Astrocyte of the spinal cord (primary cell): ENCODE measurements at places on chromosomes 16 and 17.

DNA sequence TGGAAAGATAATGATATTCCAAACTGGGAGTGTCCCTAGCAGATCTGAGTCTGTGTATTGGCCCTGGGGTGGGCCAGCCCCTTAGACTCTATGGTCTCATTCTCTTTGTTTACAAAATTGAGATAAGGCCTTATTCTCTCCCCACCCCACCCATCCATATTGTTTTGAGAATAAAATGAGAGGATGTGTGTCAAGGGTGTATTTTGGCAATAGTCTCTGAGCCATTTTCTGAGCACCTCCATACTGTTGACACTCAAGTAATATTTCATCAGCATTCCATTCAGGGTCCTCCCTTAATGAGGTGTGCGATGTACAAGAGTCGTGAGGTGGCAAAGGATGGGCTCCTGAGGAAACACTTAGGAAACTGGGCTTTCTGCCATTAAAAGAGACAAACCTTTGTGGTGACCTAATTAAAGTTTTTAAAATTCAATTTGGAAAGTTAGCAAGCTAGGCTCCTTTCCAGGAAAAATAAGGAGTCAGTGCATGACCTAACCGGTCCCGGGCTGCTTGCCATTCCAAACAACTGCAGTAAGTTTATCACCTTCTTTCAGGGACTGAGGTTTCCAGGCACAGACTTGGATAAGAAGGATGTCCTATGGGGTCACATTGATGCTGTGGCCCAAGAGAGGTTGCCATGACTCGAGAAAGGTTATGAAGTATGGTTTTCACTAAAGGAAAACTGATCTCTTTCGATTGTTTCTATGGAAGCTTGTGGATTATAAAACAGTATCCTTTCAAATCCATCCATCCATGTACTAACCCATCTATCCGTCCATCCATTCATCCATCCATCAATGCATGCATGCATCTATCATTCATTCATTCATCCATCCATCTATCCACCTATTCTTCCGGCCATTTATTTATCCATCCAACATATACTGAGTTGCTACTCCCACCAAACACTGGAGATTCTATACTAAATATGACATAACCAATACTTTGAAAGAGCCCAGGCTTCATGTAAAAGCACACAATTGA is 443.3 kb downstream of the UTP18 start:
- DNase-seq: peak; percentile 53

- no peak for DNase-seq
Measured at GRCh38 chr16:27789595-27790241, 239.8 kb downstream of the KATNIP start.

DNA sequence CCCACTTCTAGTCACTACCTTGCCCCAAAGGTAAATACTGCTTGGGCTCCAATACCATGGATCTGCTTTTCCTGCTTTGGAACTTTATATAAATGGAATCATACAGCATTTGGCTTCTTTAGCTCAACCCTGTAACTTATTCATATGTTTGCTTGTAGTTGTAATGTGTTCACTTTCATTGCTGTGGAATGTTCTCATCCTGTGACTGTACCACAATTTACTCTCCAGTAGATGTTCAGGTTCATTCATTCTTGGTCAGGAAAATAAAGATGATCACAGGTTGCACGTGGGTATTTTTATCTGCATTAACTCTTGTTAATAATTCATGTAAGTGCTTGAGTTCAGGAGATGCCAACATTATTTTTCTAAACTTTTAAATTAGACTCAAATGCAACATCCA is 6.7 kb upstream of the BEAN1 start:
- peak; percentile 19 for DNase-seq

GRCh38 chr16:57517397-57518367 is 18.7 kb downstream of the CCDC102A start:
- DNase-seq: no peak

- no peak for DNase-seq
Measured at GRCh38 chr17:51052235-51052634, 68.4 kb downstream of the SPAG9 start.

DNA sequence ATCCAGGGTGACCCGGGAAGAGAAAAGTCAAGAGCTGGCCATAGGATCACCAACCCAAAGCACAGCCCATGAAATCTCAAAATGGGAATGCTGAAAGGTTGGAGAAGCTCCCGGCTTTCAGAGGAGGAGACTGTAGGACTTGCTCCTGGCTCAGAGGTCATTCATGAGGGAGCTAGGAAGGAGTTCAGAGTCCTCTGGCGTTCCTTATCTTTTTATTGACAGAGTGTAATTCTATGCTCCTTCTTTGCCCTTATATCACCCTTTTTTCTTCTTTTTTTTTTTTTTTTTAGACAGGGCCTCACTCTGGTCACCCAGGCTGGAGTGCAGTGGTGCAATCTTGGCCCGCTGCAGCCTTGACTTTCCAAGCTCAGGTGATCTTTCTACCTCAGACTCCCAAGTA is 27.3 kb upstream of the CNOT1 start:
- no peak for DNase-seq

DNA sequence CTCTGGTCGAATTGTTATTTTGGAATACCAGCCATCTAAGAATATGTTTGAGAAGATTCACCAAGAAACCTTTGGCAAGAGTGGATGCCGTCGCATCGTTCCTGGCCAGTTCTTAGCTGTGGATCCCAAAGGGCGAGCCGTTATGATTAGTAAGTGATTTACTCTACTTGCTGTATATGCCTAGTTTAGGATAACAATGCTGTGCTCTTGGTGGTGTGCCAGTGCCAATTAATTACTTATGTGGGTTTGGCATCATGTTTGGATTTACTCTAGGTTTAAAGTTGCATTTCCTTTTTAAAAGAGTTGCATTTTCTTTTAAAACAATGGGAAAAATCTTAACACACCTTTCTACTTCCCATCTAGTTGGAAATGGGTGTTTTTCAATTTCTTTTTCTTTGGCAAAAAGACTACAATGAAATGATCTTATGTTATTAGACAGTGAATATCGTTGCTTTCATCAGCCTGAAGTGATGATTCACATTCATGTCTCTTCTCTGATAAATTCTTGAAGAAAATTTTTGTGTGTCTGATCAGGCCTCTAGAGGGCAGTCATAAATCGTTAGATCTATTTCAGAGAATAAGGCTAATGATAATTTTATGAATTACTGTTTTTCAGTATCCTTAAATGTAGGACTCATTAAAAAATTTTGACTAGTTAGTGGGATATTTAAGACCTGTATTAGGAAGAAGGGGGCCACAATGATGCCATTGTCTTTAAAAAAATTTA is 5.6 kb downstream of the SF3B3 start:
- DNase-seq: peak; percentile 70

- peak; percentile 55 for DNase-seq
Measured at GRCh38 chr17:77882481-77883212, 75.9 kb upstream of the TNRC6C start.

- no peak for DNase-seq
Measured at GRCh38 chr16:85530370-85530739, 82.8 kb upstream of the GSE1 start.

GRCh38 chr16:70746040-70746707 is 54.8 kb downstream of the VAC14 start:
- peak; percentile 69 for DNase-seq

GRCh38 chr17:82703935-82704865 is 5.7 kb upstream of the RAB40B start:
- DNase-seq: no peak

- peak; percentile 67 for DNase-seq
Measured at GRCh38 chr17:63431939-63432804, 13.9 kb downstream of the CYB561 start.

DNA sequence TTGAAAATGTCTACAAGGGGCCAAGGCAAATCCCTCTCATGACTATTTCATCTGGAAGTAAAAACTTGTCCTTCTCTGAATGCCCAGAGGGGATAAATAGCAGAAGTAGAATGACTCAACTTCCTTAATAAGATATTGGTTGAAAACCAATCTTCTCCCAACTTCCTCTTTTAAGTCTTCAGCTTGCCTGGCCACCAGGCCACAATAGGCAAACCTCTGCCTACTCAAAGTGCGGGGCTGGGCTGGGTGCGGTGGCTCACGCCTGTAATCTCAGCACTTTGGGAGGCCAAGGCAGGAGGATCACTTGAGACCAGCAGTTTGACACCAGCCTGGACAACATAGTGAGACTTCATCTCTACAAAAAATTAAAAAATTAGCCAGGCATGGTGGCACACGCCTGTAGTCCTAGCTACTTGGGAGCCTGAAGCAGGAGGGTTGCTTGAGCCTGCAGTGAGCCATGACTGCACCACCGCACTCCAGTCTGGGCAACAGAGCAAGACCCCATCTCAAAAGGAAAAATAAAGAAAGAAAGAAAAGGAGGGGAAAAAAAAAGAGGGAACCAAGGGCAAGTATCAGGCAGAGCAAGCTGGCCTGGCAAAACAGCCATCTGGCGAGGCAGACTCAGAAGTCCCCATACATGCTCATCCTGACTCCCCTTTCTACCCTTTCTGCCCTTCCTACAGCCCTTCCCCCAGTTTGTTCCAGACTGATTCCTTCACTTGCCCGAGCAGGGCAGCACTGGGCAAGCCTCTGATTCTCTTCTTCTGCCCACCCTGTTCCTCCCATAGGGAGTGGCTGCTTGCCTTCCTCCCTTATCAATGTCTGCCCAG is 20.6 kb downstream of the MAP3K14 start:
- DNase-seq: no peak

DNA sequence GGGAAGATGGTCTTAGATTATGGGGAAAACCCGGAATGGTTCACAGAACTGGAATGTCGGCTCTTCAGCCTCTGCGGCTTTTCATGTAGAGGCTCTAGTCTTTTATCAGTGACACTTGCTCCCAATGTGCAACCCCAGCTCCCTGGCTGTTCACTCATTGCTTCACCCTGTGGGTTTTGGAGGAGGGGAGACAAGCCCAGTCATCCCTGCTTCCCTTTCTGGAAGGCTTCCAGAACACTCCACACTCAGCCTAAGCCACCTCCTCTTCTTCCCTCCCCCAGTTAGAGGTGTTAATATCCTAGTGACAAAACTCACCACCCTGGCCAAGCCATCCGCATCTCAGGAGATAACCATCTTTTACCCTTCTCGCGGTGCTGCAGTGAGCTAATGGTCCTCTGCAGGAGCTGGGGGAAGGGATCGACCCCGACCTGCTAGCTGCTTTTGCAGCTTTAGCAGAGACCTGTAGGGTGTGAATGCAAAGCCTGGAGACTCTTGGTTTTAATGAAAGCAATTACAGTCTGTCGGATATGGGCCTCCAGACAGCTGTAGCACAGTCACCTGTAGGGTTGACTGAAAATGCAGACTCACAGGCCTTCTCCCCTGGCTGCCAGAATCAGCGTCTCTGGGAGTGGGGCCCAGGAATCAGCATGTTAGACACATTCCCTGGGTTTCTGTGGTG is 24.3 kb upstream of the LASP1NB start:
- peak; percentile 90 for DNase-seq

DNA sequence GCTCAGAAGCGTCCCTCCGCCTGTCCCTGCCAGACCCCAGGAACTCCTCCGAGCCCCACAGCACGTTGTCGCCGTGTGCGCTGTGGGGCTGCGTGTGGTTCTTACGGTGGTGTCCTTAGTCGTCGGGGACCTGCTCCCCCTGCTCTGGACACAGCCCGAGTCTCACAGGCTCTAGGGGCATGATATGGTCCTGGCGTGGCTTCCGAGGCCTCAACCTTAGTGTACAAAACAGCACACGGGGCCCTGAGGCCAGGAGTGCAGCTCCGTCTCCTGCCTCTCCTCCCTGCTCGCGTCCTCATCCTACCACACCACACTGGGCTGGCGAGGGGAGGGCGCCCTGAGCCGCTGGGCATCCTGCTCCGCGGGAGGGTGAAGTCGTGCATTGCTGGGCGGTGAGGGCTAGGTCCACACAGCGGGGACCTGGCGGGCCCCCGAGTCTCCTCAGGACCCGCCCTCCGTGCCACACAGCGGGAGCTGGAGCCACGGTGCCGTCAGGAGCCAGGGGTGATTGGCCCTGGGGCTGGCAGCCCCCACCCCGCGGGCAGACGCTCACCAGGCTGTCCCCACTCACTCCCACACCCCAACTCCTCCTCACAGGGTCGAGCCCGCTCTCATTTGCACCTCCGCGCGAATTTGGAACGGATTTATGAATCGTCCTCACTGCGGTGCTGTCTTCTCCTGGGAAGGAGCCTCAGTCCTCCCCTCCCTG is 1.2 kb upstream of the MAFG start:
- no peak for DNase-seq

- no peak for DNase-seq
Measured at GRCh38 chr17:60455378-60455777, 33.1 kb downstream of the CHCT1 start.

DNA sequence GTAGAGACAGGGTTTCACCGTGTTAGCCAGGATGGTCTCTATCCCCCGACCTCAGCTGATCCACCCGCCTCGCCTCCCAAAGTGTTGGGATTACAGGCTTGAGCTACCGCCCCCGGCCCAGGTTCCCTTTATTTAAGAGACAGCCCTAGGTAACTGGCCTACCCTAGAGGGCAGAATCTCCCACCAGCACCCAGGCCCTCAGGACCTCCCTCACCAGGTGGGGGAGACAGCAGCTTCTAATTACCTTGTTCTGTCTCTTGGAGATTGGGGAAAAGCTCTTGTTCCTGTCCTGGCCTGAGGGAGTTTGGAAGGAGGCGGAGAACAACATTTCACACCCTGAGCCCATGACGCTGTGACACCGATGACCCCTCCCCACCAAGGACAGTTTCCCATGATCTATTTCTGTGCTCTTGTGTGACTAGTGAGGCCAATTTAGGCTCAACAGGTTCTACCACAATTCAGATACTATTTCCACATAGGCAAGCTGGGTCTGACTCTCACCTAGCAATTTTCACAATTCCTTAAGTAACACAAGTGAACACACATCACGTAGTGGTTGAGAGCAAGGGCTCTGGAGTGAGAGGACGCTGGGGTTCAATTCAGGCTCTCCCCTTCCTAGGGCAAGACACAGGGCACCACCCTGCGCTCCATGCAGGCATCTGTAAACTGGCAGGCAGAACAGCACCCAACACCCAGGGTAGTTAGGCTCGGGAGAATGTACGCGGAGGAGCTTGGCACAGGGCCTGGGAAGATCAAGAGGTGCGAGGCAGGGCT is 20.4 kb downstream of the HDAC5 start:
- no peak for DNase-seq

DNA sequence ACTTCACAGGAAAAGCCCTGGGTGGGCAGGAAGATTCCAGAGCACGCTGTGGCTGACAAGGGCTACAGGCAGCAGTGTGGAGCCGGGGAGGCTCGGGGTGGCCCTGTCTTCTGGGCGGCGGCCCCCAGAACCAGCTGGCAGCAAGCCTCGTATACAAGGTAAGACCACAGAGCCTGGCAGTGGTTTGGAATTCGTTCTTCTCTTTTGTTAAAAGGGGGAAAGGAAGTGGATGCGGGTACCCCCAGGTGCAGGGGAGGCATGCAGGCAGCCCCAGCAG is 6.0 kb downstream of the UBALD1 start:
- no peak for DNase-seq

DNA sequence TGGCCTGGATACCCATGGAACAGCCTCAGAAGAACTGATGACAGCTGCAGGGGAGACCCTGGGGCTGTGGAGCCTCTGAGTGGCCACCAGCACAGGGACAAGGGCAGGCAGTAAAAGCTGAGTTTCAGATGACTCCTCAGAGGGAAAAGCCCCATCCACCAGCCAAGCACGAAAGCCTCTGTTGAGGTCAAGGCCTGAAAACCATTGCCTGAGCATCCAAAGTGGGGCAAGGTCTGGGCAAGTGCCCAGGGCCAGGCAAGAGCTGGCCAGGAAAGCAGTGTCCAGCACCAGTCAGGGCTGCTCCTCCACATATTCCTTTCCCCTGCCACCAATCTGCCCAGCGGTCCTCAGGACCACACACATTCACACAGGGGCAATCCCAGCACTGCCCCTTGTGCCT is 16.4 kb downstream of the ATP6V0D1 start:
- no peak for DNase-seq
